Muscle of leg (tissue), 16 donors: ENCODE measurements at places on chromosomes 2 and 18. TPM values are rescaled to one million over a fixed set of nuclear protein-coding genes. Genes with fewer than 3 reads are reported as not detected.

The CD8B2 gene
- polyA plus RNA-seq: 0.18 TPM

DNA sequence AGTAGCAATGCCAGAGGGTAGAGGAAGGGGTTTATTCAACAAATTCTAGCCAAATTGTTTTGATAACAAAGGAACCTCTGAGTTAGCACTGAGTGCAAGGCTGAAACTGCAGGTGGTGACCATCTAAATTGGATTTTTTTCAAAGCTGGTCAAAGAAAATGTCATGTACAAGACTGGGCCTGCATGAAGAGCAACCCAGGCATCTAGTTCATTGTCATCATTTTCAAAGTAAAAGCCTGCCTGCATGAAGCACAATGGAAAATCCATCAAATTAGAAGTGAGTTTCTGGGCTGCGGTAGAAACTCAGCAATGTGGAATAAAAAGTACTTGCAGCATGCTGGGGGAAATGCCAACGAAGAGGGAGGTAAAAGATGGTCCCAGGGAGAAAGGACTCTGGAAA lies 80.8 kb upstream of the PPP1CB start:
- DNase-seq: peak; percentile 41

The C2orf80 gene
- polyA plus RNA-seq: not detected

The CRYBA2 gene
- polyA plus RNA-seq: not detected

The PRKAG3 gene
- 20.4 TPM for polyA plus RNA-seq

GRCh38 chr2:135762022-135762421 lies 20.4 kb downstream of the UBXN4 start:
- no peak for DNase-seq

GRCh38 chr2:7703543-7704144 lies 786.4 kb downstream of the RNF144A start:
- DNase-seq: no peak

GRCh38 chr2:128308284-128308731 lies 10.4 kb downstream of the HS6ST1 start:
- DNase-seq: no peak

The KLHL41 gene
- 3,537 TPM for polyA plus RNA-seq

GRCh38 chr2:134142341-134142738 lies 111.5 kb upstream of the MGAT5 start:
- DNase-seq: no peak

DNA sequence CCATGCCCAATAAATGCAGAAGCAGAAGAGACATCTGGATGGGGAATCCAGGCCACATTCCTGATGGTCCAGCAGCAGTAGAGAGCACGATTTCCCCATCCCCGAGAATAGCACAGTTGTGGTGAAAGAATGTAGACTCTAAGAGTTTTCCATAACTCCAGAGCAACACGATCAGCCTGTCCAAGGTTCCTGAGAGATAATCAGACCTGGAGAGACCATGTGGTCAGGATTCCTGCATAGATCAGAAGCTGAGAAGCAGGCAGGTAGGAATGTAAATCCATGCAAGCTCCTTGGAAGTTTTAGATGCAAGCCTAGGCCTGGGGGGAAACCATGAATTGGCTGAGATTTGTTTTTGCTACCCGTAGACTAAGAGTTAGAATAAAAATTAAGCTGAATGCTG lies 34.2 kb upstream of the PTPRM start:
- no peak for DNase-seq

The DSC2 gene
- 3.1 TPM for polyA plus RNA-seq

The DNAJC5G gene
- 0.19 TPM for polyA plus RNA-seq

The SULT1C2 gene
- 9.4 TPM for polyA plus RNA-seq

DNA sequence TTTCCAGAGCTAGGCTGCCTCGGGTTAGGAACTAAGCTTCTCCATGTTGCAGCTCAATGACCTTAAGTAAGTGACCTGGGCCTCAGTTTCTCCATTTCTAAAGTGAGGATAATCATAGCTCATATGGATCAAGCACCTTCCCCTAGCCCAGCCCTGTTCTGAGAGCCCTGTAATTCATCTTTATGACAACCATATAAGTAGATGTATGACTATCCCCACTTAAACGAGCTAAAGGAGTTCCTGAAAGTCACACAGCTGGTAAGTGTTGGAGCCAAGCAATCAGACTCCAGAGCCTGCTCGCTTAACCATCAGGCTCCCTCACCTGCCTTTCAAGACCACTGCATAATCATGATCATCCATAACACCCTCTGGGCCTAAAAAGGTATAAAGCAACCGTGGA lies 135.4 kb downstream of the SP3 start:
- no peak for DNase-seq

The LYG2 gene
- polyA plus RNA-seq: 0.22 TPM

DNA sequence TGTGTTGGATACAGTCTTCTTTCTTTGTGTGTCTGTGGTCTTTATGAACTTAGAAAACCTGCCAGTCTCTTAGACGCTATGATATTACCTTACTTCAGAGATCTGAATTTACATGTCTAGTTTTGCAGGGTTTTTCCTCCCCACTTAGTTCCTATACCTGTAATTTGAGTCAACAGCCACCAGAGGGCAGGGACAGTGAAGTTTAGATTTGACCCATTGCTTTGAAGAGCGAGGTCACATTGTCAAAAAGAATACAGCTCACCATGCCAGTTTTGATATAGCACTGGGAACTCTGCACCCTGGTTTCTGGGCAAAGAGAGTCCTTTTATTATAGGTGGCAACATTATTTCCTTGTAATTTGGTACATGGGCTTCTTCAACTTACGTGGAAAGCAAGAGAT lies 102.3 kb downstream of the MAPK4 start:
- DNase-seq: no peak

The FSHR gene
- 0.44 TPM for polyA plus RNA-seq

- DNase-seq: no peak
Observed at GRCh38 chr18:3864669-3865298, 414.8 kb downstream of the TGIF1 start.

GRCh38 chr18:22913861-22914260 lies 19.3 kb upstream of the RBBP8 start:
- no peak for DNase-seq

GRCh38 chr2:218852911-218853667 lies 6.5 kb upstream of the WNT6 start:
- DNase-seq: peak; percentile 42

The NEURL3 gene
- polyA plus RNA-seq: 0.30 TPM

The CYRIA gene
- polyA plus RNA-seq: 3.9 TPM

The SPP2 gene
- not detected for polyA plus RNA-seq

GRCh38 chr2:55133467-55134315 lies 83.4 kb upstream of the RTN4 start:
- peak; percentile 77 for DNase-seq

The PLCL1 gene
- 14.0 TPM for polyA plus RNA-seq

The TMEM237 gene
- 29.5 TPM for polyA plus RNA-seq

The LOXL3 gene
- polyA plus RNA-seq: 6.2 TPM

DNA sequence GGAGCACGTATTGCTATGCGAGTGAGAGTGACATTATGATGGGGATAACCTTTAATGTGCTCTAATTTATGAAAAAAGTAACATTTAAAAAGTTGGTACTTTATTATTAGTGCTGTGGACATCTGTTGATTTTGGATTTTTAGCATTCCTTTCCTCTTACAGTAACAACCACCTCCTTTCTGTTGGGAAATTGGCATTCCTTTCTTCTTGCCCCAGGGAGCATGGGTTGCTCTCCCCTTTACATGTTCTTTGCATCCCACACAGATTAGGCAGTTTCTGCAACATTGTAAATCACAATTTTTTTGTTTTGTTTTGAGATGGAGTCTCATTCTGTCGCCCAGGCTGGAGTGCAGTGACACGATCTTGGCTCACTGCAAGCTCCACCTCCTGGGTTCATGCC lies 300.2 kb downstream of the LPIN1 start:
- DNase-seq: no peak

GRCh38 chr2:83866211-83866610 lies 592.9 kb downstream of the SUCLG1 start:
- no peak for DNase-seq

The TSGA10 gene
- polyA plus RNA-seq: 1.5 TPM

GRCh38 chr2:212940816-212941215 lies 210.6 kb downstream of the IKZF2 start:
- DNase-seq: peak; percentile 51

DNA sequence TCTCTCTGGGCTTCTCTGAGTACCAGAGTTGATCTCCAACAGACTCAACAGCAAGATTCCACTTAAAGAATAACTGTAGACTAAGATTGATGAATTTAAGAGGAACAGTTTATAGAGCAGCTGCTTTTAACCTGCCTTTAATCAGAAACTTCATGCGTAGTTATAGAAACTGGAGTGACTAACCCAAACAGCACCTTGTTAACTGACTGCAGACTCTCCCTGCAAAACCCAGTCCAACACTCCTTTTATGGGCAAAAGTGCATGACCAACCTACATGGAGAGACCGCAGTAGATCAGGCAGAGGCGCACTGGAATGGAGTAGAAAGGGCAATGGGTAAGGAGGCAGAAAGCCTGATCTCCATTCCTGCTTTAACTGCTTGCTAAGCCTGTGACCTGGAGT lies 110.6 kb downstream of the NRP2 start:
- no peak for DNase-seq

- no peak for DNase-seq
Observed at GRCh38 chr2:195848119-195848899, 191.3 kb downstream of the SLC39A10 start.

The STARD6 gene
- polyA plus RNA-seq: not detected

DNA sequence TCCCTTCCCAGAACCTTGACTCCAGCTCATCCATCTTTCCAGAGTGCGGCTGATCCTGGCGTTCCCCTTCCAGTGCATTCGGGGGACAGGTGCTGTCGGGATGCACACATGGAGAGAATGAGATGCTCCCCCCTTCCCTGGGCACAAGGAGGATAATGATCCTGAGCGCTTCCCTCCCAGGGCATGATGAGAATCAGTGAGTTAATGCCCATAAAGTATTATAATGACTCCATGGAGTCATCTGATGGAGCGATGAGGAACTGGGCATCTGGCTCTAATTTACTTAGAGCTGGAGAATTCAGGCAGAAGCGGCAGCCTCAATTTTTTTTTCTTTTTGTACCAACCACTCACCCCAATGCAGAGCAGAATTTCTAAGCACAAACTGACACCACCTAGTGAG lies 79.6 kb upstream of the SKOR2 start:
- DNase-seq: no peak

The MYO1B gene
- polyA plus RNA-seq: 85.7 TPM

DNA sequence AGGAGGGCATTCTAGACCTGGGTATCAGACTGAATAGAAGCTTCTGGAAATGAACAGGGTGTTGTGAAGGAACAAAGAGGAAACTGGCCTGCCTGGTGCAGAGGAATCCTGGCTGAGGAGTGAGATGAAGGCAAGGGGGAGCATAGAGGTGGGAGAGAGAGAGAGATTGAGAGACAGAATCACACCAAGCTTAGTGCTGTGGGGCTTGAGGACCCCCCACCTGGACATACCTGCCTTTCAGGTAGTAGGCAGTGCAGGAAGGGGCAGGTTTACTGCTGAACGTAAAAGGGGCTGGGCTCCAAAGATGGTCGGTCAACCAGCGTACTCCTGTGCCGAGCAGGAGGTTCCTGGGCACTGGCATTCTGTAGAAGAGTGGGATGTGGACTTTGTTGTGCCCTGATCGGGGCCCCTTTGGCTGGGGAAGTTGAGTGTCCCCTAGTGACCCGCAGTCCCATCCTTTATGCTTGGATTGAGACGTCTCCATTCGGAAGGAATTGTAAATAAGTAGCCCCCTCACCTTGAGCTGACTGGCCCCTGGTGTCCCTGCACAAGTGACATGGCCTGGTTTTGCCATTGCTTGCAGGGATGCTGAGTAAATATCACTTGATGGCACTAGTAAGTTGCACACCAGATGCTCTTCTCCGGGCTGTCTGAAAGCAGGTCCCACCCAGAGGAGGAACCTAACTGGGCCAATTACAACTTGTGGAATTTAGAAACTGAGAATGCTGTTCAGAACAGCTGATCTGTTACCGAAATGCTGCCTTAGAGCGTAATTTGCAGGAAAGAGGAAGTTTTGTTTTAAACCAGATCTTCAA lies 1.4 kb downstream of the UBE2F start:
- peak; percentile 93 for DNase-seq

The NAT8 gene
- polyA plus RNA-seq: 0.13 TPM

DNA sequence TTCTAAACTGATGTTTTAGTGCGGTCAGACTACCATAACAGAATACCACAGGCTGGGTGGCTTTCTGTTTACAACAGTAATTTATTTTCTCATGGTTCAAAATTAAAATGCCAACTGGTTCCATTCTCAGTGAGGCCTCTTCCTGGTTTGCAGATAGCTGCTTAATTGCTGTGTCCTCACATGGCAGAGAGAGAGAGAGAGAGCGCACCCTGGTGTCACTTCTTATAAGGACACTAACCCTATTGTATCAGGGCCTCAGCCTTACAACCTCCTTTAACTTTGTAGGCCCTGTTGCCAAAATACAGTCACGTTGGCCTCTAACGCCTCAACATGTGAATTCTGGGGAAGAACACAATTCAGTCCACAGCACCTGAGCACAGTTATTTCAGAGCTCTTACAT lies 37.5 kb upstream of the ZNF385B start:
- DNase-seq: no peak

DNA sequence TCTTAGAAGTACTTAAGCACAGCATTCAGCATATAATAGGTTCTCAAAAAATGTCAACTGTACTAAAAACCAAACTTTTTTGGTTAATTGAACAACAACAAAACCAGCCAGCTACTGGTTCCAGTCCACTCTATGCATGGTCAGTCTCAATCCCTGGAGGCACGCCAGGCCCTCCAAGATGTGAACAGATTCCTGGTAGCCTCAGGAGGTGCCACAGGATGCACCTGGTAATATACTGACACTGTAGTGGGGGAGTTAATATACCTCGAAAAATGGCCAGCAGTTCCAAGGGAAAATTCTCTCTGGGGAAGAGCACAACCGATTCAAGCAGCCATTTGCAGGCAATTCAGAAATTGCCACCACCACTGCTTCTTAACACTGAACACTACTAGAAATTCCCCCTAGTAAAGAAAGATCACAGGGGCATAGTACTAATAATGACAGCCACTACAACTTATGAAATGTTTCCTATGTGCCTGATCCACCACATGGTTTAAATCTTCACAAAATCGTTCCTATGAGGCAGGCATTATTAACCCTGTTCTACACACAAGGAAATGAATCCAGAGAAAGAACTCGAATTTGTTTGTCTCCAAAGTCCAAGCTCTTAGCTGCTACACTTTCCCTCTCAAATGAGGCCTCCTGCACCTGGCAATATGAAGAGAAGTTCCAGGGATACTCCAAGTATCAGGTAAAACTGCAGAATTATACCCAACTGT lies 3.4 kb downstream of the MGAT4A start:
- DNase-seq: no peak

DNA sequence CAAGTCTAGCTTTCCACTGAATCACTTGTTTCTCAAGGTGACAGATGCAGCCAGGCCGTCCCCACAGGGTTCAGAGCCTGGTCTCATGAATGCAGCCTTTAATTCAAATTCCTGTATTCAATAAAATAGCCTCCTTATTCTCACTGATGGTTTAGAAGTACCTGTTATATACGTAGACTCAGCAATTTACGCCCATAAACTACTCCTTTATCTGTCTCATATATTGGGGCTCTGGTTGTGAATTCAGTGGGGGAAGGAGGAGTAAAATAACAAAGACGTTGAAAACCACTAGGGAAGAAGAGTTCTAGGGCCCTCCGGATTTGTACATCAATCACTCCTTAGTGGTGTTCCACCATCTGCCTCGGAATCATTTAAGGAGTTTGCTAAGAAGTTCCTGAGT lies 1.7 kb downstream of the OBSL1 start:
- DNase-seq: peak; percentile 3

The SLC11A1 gene
- 1.1 TPM for polyA plus RNA-seq

The CAPN14 gene
- 0.08 TPM for polyA plus RNA-seq

The FHOD3 gene
- polyA plus RNA-seq: 31.0 TPM

The RAB27B gene
- polyA plus RNA-seq: 1.1 TPM

The SH3YL1 gene
- polyA plus RNA-seq: 40.4 TPM

GRCh38 chr2:33000986-33001385 lies 54.2 kb downstream of the LTBP1 start:
- no peak for DNase-seq
